Activated naive CD8-positive, alpha-beta T cell treated with anti-CD3 and anti-CD28 coated beads, Interleukin-2, amount 50 U/mL, for 16 hours (primary cell): ENCODE measurements at places on chromosomes 1 and 21.

- DNase-seq: no peak
Measured at GRCh38 chr1:2969011-2969844, 52.0 kb upstream of the ACTRT2 start.

- no peak for DNase-seq
Measured at GRCh38 chr1:176195547-176195946, 11.5 kb downstream of the COP1 start.

DNA sequence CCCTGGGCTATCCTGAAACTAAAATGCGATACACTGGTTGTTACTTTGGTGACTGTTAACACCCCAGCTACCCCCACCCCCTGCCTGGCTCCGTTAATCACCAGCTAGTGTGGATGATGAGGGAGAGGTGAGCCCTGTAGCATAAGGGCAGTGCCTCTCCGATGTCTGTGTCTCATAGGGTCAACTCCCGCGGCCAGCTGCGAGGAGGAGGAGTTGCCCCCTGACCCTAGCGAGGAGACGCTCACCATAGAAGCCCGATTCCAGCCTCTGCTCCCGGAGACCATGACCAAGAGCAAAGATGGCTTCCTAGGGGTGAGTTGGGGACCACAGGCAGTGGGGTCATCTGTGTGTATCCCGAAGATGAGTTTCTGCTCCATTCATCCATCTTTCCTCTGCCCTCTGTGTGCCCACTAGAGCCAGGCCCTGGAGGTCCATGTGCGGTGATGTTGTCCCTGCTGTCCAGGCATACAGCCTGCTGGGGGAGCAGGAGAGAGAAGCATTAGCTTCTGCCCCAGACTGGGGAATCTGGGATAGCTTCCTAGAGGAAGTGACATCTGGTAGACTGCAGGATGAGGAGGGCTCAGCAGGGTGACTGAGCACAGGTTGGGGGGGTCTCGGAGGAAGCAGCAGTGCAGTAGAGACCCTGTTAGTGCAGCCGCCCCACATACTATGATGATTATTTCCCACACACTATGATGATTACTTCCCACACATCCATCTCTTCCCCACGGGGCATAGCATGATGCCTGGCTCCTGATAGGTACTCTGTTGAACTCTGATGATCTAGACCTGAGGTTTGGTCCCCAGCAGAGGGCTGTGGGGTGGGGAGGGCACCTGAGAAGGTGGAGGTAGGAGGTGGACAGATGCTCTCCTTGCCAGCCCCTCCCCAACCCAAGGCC, 5.2 kb downstream of the SELENON start:
- no peak for DNase-seq

- DNase-seq: no peak
Measured at GRCh38 chr1:17826165-17826488, 71.0 kb downstream of the ACTL8 start.

DNA sequence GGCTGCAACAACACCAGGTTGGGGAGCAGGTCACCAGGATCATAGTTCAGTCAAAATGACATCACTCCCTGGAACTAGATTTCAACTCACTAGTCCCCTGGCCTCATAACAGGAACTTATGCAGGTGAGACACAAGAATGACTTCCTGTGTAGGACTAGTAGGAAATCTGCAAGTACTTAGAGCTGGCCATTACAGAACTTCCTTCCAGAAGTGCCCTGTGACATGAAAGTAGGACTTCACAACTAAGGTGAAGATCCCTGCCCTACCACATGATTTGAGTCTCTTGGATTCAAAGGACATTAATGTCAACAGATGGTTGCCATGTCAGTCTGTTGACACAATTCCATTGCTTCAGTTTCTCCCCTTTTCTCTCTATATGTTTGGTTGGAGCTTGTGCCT, 223.1 kb downstream of the RPS6KC1 start:
- no peak for DNase-seq

DNA sequence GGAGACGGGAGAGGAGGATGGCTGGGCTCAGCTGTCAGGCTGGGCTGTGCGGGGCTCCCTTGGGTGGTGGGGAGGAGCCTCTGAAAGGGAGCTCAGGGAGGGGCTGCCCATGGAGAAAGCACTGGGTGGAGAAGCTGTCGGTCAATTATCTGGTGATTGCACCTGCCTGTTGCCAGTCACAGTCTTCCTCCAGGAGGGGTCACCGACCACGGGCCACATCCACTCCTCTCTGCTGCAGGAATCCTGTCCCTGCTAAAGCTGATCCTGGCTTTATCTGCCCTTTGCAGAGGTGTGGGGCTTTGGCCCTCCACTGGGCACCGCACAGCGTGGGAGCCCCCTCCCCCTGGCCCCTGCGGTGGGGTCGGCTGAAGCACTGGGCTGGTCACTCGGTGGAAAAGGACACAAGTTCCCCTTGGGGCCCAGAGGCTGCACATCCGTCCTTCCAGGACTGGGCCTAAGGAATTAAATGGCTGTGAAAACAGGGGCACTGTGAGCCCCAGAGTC, 21.8 kb upstream of the COL18A1 start:
- no peak for DNase-seq

DNA sequence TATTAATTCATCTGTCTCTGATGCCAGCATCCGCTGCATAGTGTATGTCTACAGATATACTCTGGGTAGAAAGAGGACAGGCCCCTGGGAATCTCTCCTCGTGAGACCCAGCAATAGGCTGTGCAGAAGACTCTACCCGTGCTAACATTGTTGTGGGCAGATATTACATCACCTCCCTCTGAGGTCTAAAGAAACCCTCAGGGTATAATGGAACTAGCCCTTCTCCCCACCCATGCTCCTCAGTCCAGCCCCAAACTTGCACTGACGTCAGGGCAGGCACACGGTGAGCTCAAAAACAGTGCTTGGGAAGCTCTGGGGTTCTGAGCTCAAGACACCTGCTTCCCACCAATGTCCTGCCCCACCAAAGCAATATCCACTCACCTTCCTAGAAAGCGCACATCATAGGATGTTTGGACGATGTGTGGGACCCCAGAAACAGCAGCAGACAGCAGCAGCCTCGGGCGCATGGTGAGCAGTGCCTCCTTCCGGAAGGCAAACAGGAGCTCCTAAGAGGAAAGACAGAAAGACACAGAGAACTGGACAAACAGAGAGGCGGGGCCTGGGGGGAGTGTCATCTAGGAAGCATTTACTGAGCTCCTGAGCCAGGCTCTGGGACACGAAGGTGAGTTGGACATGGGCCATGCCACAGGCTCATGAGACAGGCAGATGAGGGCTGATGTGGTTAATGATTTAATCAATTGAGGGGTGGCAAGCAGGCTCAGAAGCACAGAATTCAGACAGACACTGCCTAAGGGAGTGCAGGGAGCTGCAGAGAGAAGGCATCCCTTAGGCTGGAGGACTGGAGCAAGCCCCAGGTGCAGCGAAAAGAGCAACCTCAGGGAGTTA, 4.8 kb downstream of the OVGP1 start:
- DNase-seq: no peak

DNA sequence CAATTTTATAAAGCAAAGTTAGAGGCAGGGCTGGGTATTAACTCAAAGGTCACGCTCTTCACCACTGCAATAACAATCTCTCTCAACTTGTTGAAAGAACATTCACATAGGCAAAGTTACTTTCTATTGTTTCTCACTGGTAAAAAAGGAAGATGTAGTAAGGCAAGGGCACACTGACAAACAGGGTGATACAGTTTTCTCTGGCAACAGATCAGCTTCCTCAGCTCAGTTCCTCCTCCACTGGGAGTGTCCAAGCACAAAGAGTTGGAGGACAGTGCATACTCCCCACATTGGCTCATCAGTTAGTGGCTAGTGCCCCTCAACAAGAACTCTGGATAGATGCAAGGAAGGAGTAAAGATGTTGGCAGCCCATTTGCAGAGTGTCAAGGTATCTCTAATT, 3.7 kb downstream of the PLPPR4 start:
- no peak for DNase-seq

- DNase-seq: no peak
Measured at GRCh38 chr1:145979746-145980456, 15.4 kb downstream of the POLR3GL start.

GRCh38 chr1:151060657-151061421, 642 bp downstream of the MLLT11 start:
- DNase-seq: no peak

- DNase-seq: no peak
Measured at GRCh38 chr1:245760301-245760700, 605.5 kb downstream of the KIF26B start.

GRCh38 chr1:113662101-113662500, 97.2 kb downstream of the PHTF1 start:
- no peak for DNase-seq

GRCh38 chr1:32336591-32336932, 529 bp upstream of the MARCKSL1 start:
- DNase-seq: no peak

DNA sequence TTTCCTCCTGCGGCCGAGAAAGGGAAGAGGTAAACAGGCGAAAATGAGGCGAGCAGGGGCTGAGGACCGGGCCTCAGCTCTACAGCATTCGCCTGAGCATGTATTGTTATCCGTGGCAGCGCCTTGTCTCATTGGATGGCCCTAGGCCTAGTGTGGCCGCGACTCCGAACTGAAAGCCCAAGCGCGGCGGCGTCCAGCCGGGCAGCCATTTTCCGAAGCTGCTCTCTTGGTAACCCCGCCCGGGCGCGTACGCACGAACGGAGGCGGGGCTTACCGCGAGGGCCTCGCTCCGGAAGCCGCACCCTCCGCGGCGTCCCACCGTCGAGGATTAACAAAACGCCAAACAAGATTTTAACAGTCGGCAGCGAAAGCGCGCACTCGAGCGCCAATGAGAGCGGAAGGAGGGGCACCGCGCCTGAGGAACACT, 797 bp upstream of the USP1 start:
- no peak for DNase-seq

DNA sequence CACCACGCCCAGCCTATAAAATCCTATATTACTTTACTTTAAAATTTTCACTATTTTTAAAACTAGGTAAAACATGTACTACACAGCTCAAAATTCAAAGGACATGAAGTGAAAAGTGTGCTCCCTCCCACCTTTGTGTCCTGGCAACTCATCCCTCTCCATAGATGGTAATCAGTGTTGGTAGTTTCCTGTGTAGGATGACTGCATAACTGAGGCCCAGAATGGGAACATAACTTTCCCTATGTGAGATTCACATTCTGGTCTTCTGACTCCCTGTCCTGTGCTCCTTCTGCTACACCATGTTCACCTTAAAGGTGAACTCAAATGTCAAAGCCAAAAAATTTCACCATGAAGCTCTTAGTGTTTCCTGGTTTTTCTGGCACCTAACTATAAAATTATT, 39.3 kb downstream of the XKR8 start:
- no peak for DNase-seq

DNA sequence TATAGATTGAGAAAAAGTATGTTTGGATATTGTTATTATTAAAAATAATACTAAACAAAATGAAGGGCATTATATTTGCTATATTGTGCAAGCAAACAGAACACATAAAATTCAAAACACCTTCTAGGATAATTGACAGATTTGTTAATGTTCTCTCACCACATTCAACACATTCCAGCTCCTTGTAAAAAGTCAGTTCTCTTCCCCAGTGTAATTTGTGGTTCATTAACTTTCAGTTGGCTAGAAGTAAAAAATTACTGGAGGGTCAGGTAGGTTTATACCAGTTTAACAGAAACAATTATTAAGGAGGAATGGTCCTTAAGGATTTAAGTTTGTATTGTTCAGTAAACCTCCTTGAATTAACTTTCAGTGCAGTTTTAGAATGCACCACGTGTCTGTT, 1235.3 kb upstream of the ADGRL2 start:
- no peak for DNase-seq

GRCh38 chr1:59601041-59601441, 213.7 kb upstream of the HOOK1 start:
- DNase-seq: no peak

DNA sequence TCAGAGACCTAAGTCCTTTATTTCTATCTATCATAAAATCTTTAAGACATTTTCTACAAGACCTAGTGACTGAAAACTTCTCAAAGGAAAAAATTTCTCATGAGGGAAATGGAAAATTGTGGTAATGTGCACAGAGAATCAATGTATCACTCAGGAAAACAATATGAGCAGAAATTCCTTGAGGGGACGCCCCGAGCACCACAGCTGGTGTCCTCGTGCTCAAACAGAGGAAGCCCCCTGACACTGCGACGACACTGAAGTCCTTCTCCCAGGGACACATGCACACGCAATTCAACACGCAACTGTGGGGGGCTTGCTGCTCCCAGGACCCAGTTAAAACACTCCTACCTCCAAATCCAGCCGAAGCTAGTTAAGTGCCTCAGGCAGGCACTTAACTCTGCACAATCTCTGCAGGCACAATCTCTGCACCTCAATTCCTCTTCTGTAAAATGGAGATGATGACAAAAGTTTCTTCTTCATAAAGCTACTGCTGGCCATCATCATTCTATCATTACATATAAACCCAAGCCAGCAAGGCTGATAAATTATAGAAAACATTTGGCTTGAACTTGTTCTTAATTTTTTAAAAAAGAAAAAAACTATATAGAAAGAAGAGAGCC, 16.0 kb downstream of the ZBTB17 start:
- no peak for DNase-seq

DNA sequence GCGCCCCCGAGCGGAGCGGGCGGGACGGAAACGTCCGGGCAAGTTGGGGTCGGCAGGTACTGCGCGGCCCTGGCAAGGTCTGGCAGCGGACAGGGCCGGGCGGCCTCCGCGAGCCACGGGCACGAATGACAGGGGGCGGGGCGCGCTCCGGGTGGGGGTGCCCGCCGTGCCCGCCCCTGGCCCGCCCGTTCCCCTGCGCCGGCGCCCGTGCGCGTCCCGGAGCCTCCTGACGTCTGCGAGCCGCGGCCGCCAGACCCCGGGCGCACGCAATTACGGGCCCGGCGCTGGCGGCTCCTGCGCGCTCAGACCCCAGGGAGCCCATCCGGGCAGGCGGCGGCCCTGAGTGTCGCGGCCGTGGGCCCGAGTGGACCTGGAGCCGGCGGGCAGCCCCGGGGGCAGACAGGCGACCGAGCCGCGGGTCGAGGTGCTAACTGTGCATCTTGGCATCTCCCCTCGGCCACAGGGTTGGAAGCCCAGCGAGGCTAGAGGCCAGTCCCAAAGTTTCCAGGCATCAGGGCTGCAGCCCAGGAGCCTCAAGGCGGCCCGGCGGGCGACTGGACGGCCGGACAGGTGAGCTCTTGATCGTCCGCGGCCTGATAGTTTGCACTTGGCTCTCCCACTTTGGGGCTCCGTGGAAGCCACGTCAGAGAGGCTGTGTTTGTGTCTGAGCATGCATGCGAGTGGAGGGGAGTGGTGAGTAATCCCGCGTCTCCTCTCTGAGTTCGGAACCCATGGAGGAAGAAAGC, 918 bp downstream of the MIB2 start:
- DNase-seq: no peak

DNA sequence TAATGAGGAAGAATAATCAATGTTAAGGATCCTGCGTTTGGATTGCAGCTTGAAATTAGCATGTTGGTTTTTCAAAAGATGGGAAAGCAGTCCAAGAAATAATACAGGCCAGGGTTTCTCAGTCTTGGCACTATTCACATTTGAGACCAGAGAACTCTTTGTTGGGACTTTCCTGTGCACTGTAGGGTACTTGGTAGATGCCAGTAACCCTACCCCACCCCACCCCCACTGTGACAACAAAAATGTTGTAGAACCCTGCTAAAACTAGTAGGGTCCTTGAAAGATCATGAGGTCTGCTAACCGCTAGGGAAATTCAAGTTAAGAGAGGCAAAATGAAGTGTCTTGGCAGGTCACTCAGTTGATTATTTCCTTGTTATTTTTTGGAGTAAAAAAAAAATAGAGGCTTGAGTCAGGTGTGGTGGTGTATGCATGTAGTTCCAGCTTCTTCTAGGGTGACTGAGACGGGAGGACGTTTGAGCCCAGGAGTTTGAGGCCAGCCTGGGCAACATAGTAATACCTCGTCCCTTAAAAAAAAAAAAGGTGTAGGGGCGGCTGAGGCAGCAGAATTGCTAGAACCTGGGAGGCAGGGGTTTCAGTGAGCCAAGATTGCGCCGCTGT, 53.3 kb downstream of the SPEN start:
- DNase-seq: no peak

- no peak for DNase-seq
Measured at GRCh38 chr1:195568389-195568788, 1039.9 kb downstream of the KCNT2 start.
